Right renal cortex interstitium (tissue), 3 donors: ENCODE measurements at places on chromosomes 4 and X.

GRCh38 chr4:30722359-30723200 is 2.4 kb downstream of the PCDH7 start:
- no peak for DNase-seq

- DNase-seq = no peak
These were observed 165.4 kb upstream of the TACR3 start for GRCh38 chr4:103885152-103885551.

GRCh38 chr4:24922416-24922815 is 9.6 kb upstream of the CCDC149 start:
- no peak for DNase-seq

GRCh38 chrX:27522500-27522899 is 59.4 kb upstream of the PPP4R3C start:
- no peak for DNase-seq

DNA sequence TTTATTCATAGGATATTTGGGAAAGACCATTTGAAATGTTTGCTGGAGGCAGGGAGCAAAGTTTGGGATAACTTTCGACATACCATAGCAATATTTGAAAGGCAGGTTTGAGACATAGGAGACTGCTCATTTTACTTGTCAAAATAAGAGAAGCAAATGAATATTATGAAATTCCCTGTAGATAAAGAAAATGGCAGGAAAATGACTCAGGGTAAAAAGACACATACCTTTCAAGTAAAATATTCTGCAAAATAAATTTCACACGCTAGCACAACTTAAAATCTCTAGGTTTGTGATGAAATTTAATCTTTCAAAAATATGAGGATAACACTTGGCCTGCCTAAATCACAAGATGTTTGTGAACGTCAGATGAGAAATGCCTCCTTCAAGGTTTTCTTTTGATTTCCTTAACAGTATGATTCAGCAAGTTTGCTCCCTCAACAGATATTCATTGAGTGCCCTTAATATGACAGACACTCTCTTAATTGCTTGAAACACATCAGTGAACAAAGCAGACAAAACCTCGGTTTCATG is 6.6 kb downstream of the TMEM156 start:
- DNase-seq = no peak

DNA sequence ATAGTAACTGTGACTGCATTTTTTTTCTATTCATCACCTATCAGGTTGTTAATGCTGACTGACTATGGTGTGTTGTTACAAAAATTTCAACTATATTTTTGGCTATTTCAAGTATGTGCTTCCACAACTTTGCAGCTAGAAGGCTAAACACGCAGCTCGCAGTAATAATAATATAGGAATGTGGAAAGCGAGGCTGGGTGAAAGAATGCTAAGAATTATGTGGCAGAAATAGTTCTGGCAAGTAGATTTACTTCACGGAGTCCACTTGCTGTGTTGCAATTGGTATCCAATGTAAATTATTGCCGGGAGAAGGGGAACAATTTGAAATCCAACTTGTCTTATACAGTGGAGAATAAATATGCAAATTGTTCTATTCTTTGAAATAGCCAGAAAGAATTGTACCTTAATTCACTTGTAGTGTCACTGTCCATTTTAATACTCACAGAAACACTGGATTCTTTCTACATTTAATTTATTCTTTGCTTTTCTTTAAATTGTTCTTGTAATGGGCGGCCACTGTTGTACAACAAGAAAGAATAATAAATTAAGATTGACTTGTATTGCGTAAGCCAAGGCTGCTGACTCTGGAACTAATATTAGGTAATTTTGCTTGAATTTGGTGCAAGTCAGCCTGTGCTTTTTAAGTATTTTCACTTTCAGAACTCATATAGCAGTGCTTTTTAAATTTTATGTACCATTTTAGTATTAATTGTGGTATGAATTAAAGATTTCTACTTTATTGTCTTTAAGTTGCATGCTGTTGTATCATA is 154.9 kb downstream of the FRMPD4 start:
- DNase-seq = no peak

GRCh38 chrX:39439906-39440798 is 638.9 kb downstream of the MID1IP1 start:
- no peak for DNase-seq

- no peak for DNase-seq
These were observed 8.9 kb upstream of the CRLF2 start for GRCh38 chrX:1221296-1221845.

DNA sequence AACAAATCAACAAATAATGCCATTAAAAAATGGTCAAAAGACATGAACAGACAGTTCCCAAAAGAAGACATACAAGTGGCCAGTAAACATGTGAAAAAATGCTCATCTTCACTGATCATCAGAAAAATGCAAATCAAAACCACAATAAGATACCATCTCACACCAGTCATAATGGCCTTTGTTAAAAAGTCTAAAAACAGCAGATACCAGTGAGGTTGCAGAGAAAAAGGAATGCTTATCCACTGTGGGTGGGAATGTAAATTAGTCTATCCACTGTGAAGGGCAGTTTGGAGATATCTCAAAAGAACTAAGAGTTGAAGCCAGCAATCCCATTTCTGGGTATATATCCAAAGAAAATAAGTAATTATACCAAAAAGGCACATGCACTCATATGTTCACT is 668.1 kb upstream of the CPEB2 start:
- no peak for DNase-seq
